ENCODE measurements at places on chromosomes 12 and 14. TPM values are rescaled to one million over a fixed set of nuclear protein-coding genes. Genes with fewer than 3 reads are reported as not detected.

DNA sequence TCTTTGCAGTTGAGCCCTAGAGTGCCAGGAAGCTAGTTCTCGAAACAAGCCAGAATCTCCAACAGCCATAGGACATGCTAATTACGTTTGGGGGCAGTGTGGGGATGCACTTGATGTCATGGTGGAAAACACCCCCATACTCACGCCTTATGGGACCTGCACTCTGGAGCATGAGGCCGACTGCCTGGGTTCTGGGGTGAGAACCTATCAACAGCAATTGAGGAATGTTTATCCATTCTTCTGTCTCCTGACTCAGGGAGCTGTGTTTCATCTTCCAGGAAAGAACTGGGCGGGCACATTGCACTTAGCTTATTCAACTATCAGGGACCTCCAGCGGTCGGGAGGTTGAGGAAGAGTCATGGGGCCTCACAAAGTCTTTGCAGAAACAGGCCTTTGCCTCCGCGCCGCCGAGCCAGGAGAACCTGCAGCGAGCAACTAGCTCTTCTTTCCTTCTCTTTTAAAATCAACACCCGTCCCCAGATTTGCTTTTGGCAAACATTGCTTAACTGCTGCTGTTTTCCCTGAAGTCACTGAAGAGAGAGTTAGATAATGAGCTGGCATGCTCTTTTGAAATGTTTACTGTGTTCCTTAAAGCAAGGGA, 226.1 kb upstream of the DIO3 start:
- peaks cover 17% of the 10 kb centered on the region for H3K27me3 ChIP-seq
- no peak overlapping the region for H3K27ac ChIP-seq
- no peaks in the 10 kb centered on the region for H3K36me3 ChIP-seq

DNA sequence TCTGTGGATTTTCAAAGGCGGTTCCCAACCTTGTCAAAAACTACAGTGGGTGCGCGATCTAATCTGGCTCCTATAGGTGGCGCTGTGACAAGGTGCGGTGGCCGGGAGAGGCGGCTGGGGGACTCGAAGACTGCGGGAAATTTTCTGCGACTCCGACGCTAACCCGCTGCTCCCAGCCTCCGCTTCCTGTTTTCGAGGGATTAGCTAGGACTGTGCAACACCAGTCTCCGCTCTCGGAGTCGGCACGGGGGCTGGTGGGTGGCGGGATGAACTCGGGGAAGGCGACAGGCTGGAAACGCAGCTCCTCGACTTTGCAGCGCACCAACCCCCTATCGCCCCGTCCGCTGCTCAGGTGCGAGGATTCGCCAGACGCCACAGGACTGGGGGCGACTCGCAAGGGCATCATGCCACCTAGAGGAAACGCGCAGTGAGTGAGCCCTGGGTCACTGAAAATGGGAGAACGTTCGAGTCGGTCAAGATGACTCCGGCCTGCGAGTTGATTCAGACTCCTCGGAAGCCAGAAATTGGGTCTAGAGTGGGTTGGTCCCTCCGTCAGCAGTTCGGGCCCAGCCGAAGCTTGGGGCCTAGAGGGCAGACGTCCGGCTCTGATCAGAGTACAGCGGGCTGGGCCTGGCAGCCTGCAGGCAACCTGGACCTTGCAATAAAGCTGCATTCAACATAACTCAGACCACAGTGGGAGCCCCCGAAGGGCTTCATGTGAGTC, 5.5 kb upstream of the PAX9 start:
- H3K36me3 ChIP-seq, result peaks cover 2% of the 10 kb centered on the region
- peaks cover 59% of the 10 kb centered on the region for H3K27me3 ChIP-seq
- peak overlapping the region; percentile 33 for H3K4me3 ChIP-seq
- DNase-seq, result no peak

- H3K4me1 ChIP-seq, result peaks cover 2% of the 10 kb centered on the region
- H3K36me3 ChIP-seq, result peaks cover 18% of the 10 kb centered on the region
- H3K4me3 ChIP-seq, result no peak overlapping the region
- H3K27me3 ChIP-seq, result no peaks in the 10 kb centered on the region
These were observed 252.8 kb downstream of the TMEM117 start for GRCh38 chr12:44088647-44089046.

FGFR1OP2 gene
- 74.4 TPM for total RNA-seq

Measured in naive thymus-derived CD8-positive, alpha-beta T cell (primary cell).